ENCODE measurements at places on chromosomes 12 and 14.

DNA sequence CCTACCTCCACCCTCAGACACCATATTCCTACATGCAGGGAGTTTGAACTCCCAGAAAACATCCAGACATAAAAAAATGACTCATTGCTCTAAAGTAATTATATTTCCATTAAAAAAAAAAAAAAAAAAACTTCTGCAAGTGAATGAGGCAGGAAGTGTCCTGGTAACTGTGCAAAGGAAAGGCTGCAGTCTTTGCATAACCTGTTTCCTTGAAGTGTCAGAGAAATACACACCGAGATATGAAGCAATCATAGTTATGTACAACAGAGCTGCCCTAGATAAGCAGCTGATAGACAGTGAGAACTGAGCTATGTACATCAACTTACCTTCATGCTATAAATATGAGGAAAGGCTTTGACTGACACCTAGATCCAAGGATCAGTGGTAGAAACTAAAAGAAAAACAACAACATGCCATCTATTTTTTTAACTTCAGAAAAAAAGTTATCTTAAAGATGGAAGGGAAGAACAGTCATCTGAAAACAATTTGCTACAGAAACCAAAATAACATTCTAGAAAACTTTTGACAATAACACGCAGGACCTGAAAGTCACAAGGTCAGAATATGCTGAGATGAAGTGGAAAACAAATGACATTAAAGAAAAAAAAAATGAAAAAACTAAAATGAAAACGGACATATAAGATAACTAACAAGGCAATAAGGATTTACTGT is 263.2 kb downstream of the SEC23A start:
- DNase-seq, result no peak

DNA sequence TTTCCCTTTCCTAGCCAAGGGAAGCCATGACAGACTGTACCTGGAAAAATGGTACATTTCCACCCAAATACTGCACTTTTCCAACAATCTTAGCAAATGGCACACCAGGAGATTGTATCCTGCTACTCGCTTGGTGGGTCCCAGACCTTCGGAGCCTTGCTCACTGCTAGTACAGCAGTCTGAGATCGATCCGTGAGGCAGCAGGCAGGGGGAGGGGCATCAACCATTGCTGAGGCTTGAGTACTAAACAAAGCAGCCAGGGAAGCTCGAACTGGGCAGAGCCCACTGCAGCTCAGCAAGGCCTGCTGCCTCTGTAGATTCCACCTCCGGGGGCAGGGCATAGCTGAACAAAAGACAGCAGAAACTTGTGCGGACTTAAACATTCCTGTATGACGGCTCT is 218.8 kb downstream of the LRIG3 start:
- no peak for DNase-seq

DNA sequence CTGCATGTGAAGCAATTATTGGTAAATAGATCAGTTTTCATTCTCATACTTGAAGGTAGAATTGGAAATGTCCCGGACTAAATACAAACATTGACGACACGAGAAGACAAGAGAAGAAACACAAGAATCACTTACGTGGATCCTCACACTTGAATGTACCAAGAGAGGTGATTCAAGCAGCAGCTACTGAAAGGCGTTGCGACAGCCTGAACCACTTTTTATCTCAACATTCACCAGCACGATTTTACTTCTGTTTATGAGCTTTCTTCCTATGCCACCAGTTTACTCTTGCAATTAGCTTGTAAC is 3.6 kb upstream of the FZD10 start:
- DNase-seq, result no peak

DNA sequence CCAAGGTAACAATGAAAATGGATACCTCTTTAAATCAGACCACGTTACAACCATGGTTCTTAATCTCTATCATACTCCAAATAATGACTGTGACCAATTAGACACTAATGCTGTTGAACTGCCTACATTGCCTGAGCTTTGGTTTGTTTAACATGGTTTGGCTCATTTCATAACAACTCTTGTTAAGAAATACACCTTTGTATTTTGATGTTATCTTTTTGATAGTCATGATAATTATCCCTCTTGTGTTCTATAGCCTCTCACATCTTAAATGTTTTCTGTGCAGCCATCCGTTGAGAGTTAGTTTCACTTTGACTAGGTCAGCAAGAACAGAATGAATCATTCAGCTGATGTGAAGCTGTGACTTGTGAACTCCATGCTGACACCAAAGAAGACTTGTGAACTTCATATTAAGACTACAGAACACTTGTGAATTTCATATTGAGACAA is 75.5 kb upstream of the RERGL start:
- DNase-seq, result peak; percentile 39

DNA sequence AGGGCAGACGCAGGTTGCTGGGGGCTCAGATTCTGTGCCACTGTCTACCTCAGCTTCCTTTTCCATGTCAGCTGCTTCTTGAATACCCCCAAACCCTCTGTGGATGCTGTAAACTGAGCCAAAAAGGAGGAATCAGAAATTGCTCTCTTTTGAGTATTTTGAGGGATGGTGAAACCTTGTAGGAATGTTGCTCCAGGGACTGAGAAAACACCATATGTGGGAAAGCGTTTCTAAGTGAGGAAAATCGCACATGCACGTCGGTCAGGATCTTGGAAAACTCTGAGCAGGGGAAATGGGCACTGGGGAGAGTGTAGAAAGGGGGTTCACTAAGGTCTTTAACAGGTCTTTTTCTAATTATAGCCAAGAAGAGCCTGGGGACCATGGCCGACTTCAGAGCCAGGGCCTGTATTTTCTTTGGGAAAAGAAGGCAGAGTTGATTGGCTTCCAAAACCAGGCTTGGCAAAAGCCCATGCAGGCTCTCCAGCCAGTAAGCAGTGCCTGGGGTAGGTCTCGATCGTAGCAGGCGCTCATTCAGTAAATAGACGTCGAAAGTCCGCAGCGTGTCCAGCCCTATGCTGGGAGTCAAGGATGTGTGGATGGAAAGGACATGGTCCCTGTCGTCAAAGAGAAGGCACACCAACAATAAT is 58.0 kb downstream of the NTF3 start:
- DNase-seq, result no peak

- peak; percentile 19 for DNase-seq
Observed at GRCh38 chr12:28223025-28223554, 32.8 kb downstream of the CCDC91 start.

DNA sequence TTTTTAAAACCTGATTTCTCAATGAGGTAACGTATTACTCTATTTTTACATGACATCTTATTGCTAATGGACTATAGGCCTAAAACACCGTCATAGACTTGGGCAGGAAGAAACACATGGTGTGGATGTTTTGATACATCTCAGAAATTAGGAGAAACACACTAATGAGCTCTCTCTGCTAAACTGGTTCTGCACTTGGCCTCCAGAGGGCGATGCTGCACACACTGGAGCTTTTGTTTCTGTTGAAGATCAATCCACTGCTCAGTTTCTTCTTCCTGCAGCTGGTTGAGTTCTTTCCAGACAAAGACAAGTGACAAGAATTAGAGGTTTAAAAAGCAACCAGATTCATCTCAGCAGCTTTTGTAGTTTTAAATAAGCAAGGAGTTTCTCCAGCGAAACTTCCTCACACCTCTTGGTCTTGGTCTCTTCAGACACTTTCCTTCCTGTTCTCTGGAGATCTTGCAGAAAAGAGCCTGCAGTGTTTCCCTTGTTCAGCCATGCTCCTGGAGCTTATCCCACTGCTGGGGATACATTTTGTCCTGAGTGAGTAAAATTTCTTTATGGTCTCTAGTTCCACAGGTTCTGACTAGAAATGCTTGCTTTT is 178.5 kb upstream of the OR4E1 start:
- peak; percentile 56 for DNase-seq

Measured in T-helper 2 cell treated with Interferon-gamma antibody and Interleukin-4, amounts not matched to agents 5 μg/mL and 100 μg/mL, for 36 hours (primary cell).